ENCODE measurements at places on chromosomes 16 and 17.

DNA sequence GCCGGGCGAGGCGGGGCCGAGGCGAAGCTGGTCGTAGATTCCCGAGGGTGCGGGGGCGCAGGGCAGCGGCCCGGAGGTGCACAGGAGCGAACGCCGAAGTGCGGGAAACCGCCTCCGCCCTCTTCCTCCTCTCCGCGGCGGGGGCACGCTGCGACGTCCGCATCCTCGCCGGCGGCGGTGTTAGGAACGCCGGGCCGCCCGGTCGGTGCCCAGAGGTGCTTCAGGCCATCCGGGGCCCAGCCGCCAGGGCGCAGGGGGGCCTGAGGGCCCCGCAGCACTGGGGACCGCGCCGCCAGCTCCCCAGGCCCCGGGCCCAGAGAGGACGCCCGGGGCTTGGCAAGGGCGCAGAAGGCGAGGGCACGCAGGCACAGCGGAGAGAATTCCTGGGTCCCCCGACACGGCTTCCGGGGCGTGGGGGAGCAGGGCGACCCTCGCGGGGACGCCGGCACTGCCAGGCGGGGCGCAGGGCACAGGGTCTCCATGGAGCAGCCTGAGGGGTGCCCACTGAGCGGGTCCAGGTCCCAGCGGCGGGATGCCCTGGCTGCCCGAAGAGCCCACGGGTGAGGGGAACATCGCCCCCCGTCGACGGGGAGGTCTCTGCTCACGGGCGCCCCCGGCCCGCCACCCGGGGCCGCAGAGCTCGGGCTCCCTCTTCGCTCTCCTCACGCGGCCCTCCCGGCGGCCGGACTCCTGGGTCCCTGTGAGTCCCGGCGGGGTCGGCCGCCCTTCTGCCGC, 576 bp downstream of the EPOP start:
- no peak for DNase-seq

GRCh38 chr16:66486773-66487579, 59.9 kb downstream of the BEAN1 start:
- no peak for DNase-seq

DNA sequence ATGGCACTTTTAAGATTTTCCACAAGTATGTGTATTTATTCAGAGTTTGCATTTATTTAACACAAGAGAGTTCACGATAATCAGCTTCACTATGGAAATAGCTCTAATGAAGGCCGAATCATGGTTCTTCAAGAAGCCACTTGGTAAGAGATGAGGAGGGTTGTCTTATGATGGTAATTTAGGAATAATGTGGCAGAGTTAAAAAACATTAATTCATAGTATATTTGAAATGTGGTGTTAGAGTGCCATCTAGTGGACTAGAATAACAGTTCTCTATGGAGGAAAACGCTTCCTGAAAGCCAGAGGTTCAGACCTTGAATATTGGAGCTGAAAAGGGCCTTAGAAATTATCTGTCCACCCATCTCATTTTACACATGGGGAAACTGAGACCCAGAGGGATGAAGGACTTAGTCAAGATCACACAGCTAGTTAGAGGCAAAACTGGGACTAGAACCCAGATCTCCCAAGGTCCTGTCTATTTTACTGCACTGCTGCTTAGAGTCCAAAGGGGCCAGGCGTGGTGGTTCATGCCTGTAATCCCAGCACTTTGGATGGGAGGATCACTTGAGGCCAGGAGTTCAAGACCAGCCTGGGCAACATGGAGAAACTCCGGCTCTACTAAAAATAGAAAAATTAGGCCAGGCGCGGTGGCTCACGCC, 33.8 kb upstream of the KPNB1 start:
- no peak for DNase-seq

DNA sequence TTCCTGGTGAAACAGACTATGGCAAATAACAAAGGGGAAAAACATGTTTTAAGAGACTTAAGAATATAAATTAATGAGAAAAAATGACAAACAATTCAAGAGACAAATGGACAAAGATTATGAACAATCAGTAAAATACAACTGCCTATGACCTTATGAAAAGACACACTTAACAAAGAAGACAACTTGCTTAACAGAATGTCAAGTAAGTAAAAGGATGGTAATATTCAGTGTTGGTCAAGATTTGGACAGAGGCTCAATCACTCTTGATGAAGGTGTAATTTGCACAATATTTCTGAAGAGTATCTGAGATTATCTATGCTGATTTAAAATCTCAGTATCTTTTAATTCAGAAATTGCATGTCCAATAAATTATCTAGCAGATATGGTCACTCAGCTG, 34.4 kb downstream of the CREBBP start:
- DNase-seq: no peak

All from AG04449 (cell line).